ENCODE measurements at places on chromosomes 12 and 14. TPM values are rescaled to one million over a fixed set of nuclear protein-coding genes. Genes with fewer than 3 reads are reported as not detected.

RHOJ gene
- 1.6 TPM for total RNA-seq

SERPINA3 gene
- total RNA-seq, result 0.89 TPM

MAP3K9 gene
- not detected for total RNA-seq

LHX5 gene
- not detected for total RNA-seq

ARPC3 gene
- total RNA-seq, result 686 TPM

ZFHX2 gene
- total RNA-seq, result not detected

DNA sequence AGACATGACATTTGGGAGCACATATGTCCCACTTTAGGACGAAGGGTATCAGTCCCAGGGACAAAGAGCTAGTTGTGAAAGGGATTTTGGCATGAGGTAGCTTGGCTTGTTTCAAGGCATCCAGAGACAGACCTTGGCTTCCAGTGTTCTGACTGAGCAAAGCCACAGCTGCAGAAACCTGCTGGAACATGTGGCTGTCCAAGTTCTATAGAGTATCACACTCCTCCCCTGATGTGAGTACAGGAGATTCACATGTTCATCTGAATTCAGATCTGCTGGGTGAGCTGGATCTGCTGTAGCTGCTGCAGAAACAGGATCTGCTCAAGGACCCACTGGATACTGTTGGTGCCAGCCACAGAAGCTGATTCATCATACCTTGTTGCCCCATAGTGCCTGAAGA is 10.1 kb upstream of the C14orf39 start:
- H3K27ac ChIP-seq, result no peak overlapping the region
- H3K4me3 ChIP-seq, result no peak overlapping the region
- no peaks in the 10 kb centered on the region for H3K36me3 ChIP-seq
- H3K4me1 ChIP-seq, result no peaks in the 10 kb centered on the region
- no peak for DNase-seq

DNA sequence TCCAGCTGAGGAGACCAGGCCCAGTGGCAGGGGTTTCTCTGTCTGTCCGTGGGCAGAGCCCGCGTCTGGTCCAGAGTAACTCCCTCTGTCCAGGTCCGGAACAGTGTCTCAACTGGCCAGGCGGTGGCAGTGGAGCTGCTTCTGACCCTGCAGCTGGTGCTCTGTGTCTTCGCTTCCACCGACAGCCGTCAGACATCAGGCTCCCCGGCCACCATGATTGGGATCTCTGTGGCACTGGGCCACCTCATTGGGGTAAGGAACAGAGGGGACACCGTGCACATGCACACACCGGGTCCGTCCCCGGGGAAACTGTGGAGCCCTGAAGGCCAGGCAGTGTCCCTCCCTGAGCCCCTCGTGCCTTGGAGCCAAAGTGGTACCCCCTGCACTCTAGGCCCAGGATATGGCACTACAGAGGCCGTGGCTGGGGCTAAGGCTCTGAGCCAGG is 1.5 kb downstream of the AQP6 start:
- no peak overlapping the region for H3K27ac ChIP-seq
- no peak overlapping the region for H3K4me3 ChIP-seq
- H3K36me3 ChIP-seq, result no peaks in the 10 kb centered on the region
- DNase-seq, result peak; percentile 45

DNA sequence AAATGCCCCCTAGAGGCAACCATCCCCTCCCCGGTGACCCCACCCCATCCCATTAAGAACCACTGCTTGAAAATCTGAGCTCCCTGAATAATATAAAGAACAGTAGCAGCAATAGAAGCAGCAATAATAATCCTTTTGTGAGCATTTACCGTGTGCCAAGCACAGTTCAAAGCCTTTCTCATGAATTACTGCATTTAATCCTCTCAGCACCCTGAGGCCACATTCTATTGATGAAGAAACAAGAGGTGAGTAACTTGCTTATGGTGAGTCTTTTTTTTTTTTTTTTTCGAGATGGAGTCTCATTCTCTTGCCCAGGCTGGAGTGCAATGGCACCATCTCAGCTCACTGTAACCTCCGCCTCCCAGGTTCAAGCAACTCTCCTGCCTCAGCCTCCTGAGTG is 65.0 kb downstream of the KCNK10 start:
- no peaks in the 10 kb centered on the region for H3K27me3 ChIP-seq
- H3K4me1 ChIP-seq, result no peaks in the 10 kb centered on the region

DNA sequence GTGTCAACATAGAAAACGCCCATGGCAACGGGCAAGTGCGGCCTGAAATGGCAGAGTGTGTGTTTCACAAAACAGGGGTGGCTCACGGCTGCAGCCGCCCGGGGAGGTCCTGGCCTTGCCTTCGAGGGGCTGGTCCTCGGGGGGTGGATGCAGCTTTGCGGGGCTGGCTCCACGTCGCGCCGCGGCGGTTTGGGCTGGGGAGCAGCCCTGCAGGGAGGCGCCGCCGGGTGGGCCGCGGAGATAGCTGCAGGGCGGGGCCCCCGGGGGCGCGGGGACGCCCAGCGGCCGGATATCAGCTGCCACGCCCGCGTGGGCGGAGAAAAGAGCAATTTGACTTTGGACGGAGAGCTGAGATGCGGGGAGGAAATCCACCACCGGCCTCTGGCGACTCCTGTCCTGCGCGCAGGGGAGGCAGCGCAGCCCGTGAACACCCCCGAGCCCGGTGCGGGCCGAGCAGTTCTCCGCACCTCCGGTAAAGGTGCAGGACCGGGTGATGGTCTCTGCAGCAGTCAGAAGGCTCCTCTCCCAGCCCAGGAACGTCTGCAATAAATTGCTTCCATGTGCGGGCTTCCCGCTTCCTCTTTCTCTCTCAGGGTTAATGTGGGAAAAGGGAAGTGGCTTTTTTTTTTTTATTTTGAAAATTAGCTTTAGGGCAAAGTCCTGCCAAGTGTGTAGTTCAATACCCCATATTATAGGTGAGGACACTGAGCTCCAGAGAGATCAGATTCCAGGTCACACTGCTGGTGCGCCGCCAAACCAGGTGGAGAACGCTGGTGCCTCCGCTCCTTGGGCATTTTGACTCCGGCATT is 110.5 kb downstream of the ARF6 start:
- H3K4me3 ChIP-seq, result peak overlapping the region; percentile 67
- H3K27me3 ChIP-seq, result no peaks in the 10 kb centered on the region
- peak overlapping the region; percentile 92 for H3K27ac ChIP-seq
- peak; percentile 88 for DNase-seq
- H3K4me1 ChIP-seq, result peaks cover 54% of the 10 kb centered on the region
- no peaks in the 10 kb centered on the region for H3K36me3 ChIP-seq

DNA sequence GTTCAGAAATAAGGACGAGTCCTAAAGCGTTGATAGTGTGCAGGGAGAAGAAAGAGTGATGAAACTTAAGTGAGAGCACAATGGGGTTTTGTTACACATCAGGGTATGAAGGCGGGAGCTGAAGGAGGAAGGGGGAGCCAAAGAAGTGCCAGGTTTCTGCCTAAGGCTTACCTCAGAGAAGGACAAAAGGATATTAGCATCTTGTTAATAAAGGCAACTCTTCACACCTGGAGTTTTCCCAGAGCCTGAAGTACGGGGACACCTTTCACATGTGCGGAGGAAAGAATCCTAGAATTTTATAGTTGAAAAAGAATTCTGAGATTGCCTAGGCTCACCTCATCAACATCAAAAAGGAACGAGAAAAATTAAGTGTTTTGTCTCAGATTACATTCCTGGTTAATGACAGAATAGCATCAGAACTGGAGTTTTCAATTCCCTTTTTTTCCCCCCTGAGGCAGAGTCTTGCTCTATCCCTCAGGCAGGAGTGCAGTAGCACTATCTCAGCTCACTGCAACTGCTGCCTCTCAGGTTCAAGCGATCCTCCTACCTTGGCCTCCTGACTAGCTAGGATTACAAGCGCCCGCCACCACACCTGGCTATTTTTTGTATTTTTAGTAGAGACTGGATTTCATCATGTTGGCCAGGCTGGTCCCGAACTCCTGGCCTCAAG is 2.2 kb upstream of the SAV1 start:
- H3K27ac ChIP-seq, result no peak overlapping the region
- H3K4me1 ChIP-seq, result peaks cover 16% of the 10 kb centered on the region
- no peaks in the 10 kb centered on the region for H3K27me3 ChIP-seq
- no peak overlapping the region for H3K4me3 ChIP-seq

- peak; percentile 45 for DNase-seq
- no peaks in the 10 kb centered on the region for H3K36me3 ChIP-seq
- H3K27ac ChIP-seq, result no peak overlapping the region
- no peaks in the 10 kb centered on the region for H3K4me1 ChIP-seq
Measured at GRCh38 chr12:132460571-132460970, 29.4 kb upstream of the FBRSL1 start.

- no peaks in the 10 kb centered on the region for H3K36me3 ChIP-seq
- no peaks in the 10 kb centered on the region for H3K27me3 ChIP-seq
- no peak overlapping the region for H3K27ac ChIP-seq
- H3K4me3 ChIP-seq, result no peak overlapping the region
Measured at GRCh38 chr14:78310272-78310671, 140.1 kb downstream of the NRXN3 start.

DNA sequence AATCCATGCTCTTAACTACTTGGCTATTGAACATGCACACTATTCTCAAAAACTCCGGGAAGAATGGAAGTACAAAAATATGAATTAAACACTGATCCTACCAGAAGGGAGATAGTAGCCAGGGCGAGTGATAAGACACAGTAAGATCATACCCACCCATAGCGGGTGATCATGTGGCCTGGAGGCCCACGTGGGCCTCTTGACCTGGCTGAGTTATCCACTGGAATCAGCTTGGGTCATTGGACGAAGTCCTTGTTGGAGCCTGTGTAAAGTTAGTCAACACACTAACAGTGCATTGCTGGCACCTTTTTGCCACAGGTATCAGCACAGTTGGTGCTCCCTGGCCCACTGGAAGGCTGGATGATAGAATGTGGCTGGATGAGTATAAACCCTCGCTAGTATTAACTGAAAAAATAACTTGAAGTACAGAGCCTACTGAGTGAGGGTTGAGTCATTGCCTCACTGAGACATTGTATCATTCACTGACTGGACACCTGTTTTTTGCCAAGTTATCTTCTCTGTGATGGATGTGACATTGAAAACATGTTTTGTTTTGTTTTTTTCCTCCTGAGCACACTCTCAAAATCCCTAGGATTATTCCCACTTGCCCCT is 149.2 kb upstream of the FUT8 start:
- no peak overlapping the region for H3K27ac ChIP-seq
- peaks cover 29% of the 10 kb centered on the region for H3K4me1 ChIP-seq
- peak; percentile 63 for DNase-seq
- H3K4me3 ChIP-seq, result no peak overlapping the region
- no peaks in the 10 kb centered on the region for H3K27me3 ChIP-seq

DNA sequence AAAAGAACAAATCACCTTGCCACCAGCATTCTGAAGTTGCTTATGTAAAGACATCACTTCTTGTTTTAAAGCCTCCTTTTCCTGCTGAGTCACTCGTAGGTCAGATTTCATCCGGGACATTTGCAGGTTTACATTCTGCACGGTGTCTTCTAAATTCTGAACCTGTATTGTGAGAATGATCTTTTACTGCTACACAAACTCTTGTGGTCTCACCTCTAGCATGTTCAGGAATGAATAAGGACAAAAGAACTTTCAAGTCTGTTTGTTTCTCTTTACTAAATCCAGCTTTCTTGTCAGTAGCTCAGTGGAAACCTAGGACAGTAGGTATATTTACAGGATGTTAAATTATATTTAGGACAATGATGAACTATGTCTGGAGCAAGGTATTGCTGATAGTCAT is 73.5 kb upstream of the SAV1 start:
- DNase-seq, result peak; percentile 39
- no peaks in the 10 kb centered on the region for H3K4me1 ChIP-seq
- H3K27ac ChIP-seq, result no peak overlapping the region
- no peak overlapping the region for H3K4me3 ChIP-seq
- peaks cover 11% of the 10 kb centered on the region for H3K36me3 ChIP-seq

- no peak overlapping the region for H3K4me3 ChIP-seq
- H3K27ac ChIP-seq, result peak overlapping the region; percentile 94
- H3K27me3 ChIP-seq, result no peaks in the 10 kb centered on the region
- H3K4me1 ChIP-seq, result peaks cover 53% of the 10 kb centered on the region
- peaks cover 52% of the 10 kb centered on the region for H3K36me3 ChIP-seq
Measured at GRCh38 chr14:22841769-22842168, 5.4 kb downstream of the MMP14 start.

DNA sequence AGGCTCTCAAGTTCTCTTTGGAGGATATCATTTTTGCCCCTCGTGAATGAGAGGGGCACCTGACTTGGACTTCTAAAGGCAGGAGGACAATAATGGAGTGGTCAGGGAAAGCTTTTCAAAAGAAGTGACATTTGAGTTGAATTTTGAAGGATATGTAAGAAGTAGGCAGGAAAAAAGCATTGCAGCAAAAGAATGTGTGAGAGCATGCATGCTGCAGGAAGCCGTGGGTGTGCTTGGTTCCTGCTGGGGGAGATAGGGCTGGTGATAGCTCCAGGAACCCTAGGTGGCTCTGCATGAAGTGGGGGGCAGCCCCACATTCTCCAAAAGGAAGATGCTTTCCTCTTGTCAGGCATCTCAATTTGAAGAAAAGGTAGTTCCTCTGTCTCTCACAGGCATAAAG is 23.1 kb downstream of the ACVR1B start:
- H3K4me1 ChIP-seq, result peaks cover 88% of the 10 kb centered on the region
- no peaks in the 10 kb centered on the region for H3K27me3 ChIP-seq
- H3K27ac ChIP-seq, result peak overlapping the region; percentile 87
- peak; percentile 49 for DNase-seq

DNA sequence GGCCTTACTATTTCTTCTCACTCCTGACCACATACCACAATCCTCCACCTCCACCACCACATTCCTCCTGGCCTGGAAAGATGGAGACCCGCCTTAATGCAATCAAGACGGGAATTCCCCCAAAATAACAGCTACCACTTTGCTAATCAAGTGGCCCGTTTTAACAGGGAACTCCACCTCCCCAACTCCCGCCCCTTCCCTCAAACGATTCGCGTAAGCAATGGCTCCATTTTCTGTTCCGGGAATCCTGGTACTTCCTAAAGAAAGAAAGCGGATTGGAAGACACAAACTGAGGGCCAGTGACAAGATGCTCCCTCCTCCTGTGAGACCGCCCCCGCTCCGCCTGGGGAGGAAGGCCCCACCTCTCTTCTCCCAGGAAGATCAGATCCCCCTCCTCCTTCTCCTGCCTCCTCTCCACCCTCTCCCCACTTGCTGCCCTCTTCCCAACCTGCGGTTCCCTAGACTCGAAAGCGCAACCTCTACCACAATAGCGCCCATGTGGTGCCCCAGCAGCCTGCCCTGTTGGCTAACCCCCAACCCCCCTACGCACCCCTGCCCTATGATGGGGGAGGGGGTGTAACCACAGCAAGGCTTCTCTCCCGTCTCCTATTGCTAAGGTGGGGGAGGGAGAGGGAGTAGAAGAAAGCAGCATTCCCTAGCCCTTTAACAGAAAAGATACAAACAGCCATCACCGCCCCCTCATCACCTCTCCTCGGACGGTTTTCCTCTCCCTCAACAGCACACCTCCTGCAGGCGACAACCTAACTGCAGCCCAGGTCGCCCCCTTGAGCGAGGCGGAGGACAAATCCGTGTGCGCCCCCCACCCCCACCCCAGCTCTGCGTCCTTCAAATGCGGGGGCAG is 777 bp downstream of the ARF3 start:
- peak overlapping the region; percentile 85 for H3K27ac ChIP-seq
- H3K36me3 ChIP-seq, result peaks cover 8% of the 10 kb centered on the region
- DNase-seq, result peak; percentile 98
- H3K27me3 ChIP-seq, result no peaks in the 10 kb centered on the region
- H3K4me1 ChIP-seq, result peaks cover 14% of the 10 kb centered on the region

- H3K4me3 ChIP-seq, result no peak overlapping the region
- H3K27me3 ChIP-seq, result no peaks in the 10 kb centered on the region
- H3K4me1 ChIP-seq, result no peaks in the 10 kb centered on the region
- H3K27ac ChIP-seq, result no peak overlapping the region
- DNase-seq, result no peak
Measured at GRCh38 chr12:112153893-112154219, 28.5 kb downstream of the TRAFD1 start.
